ENCODE measurements at places on chromosomes 6 and 20.

DNA sequence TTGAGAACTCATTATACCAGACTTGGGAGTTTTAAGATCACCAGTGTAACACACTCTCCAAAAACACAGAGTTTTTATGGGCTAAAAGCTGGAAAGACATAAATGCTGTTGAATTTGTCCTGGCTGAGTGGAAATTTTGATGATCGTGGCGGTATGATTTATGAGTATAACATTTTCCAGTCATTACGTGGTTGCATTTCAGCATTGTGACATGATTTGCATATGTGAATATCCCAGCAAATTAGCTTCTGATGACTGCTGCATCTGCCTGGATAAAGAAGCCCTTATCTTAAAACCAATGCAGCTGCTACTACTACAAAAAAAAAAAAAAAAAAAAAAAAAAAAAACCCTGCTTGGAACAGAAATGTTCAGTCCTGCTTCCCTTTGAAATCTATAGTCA, 850.9 kb downstream of the TFAP2A start:
- DNase-seq, result no peak

- no peak for DNase-seq
Observed at GRCh38 chr20:62780696-62781095, 15.6 kb upstream of the MRGBP start.

DNA sequence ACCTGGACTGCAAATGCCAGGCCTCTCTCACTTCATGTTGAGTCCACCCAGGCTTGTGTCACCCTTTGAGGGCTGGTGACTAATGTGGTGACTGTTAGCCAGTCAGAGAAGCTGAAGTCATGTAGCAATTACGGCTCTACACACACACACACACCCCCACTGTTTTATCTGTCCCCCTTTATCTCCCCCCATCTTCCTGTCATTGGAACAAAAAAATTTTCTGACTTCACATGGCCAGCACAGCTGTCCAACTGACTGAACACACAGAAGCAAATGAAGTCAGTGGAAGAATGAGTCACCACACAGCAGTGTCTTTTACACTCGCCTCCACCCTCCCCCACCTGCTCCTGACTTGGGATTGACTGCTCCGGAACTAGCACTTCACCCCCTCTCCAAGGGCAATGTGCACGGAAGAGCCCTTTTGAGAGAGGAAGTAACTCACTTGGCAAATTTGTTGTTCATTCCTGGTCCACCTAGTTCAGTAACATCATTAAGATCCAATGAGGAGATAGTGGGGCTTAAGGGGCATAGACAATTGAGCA, 198.0 kb downstream of the RNF144B start:
- no peak for DNase-seq

DNA sequence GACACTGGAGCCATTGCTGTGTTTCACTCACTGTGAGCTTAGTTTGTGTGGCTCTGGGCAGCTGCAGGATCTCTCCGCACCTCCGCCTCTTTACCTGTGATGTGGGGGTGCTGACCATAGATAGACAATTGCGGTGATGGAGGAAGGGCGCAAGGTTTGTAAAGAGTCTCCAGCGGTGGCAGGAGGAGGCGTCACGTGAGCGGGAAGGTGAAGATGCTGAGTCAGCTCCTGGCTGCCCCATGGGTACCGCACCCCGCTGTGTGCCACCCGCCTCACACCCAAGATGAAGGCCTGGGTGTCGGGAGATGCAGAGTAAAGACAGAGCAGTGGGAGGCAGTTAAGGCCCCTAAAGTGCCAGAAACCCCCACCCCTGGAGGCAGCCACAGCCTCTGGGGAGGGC, 9.0 kb upstream of the KCNQ2 start:
- DNase-seq, result no peak

GRCh38 chr6:72683797-72684196, 61.9 kb downstream of the KCNQ5 start:
- no peak for DNase-seq
